ENCODE measurements at places on chromosomes 4 and X.

GRCh38 chr4:60737858-60738257 is 462.3 kb upstream of the ADGRL3 start:
- DNase-seq, result no peak

- no peak for DNase-seq
Observed at GRCh38 chr4:338759-339097, 1.1 kb downstream of the ZNF141 start.

GRCh38 chr4:176309046-176309445 is 10.7 kb upstream of the SPCS3 start:
- no peak for DNase-seq

- DNase-seq, result no peak
Observed at GRCh38 chrX:31178064-31178768, 106.4 kb upstream of the FTHL17 start.

GRCh38 chrX:44874420-44875184 is 1.6 kb downstream of the KDM6A start:
- DNase-seq, result no peak

DNA sequence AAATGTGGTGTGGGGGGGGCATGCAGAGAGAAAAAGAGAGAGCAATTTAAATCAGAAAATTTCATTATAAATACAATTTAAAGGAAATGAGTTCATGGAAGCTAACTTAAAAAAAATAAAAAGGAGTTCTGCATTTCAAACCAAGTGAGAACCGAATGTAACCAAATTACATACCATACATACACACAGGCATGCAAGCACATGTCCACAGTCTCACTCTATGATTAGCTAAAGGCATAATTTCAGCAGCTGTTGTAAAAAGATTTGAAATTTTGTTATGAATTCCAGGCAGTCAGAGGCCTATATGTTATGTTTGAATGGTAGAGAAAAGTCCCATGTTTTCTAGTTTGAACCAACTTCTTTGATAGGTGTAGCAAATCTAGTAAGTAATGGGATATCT is 611.6 kb upstream of the ADGRL3 start:
- DNase-seq, result no peak

GRCh38 chr4:143302536-143302935 is 34.1 kb upstream of the GAB1 start:
- no peak for DNase-seq

- no peak for DNase-seq
Observed at GRCh38 chr4:77052352-77052751, 23.4 kb downstream of the CCNI start.

DNA sequence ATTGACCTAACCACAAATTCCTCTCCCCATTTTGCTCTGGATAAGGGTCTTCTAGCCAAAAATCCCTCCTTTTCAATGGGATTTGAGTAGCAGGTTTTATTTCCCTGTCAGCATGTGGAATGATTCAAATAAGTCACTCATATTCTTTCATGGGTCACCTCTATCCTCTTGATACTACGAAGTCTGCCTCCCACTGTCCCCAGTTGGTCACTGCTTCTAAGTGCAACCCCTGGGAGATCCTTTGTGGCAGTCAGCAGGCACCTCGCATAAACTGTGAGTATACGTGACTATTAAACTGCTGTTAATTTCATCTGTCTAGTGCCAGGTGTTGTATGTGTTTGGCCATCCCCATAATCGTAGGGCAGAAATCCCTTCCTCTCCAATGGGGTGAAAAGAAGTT is 1667.9 kb upstream of the PCDH7 start:
- DNase-seq, result no peak

GRCh38 chrX:72142794-72143608 is 11.3 kb upstream of the RTL5 start:
- DNase-seq, result no peak

DNA sequence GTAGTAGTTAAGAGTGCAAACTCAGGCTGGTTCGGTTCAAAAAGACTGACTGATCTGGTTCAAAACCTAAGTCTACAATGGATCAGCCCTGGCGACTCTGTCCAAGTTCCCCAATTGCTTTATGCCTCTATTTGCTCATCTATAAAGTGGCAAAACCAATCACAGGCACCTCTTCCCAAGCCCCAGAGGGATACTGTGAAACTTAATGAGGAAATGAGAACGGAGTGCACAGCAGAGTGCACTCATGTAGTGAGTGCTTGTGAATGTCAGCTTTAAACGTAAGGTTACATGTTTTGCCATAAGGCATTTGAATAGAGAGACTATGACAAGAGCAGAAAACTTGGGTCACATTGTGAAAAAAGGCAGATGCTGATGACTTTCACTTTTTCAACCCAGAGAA is 199.7 kb upstream of the KLF3 start:
- no peak for DNase-seq

DNA sequence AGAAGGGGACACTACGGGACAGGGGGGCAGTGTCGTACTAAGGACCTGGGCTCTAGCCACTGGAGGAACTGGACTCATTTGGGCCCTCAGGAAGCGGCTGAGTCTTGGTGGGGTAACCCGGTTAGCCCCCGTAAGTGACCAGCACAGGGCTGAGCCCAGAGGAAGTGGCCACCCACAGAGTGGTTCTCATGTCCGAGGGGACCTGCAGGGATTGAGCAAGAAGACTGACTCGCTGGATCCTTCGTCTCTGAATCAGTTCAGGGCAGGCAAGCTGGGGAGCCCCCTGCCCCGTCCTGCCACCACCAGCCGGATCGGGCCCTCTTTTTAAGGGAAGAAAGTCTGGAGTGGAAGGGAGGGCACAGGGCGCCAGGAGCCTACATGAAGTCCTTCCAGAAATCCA is 719 bp upstream of the BGN start:
- no peak for DNase-seq

DNA sequence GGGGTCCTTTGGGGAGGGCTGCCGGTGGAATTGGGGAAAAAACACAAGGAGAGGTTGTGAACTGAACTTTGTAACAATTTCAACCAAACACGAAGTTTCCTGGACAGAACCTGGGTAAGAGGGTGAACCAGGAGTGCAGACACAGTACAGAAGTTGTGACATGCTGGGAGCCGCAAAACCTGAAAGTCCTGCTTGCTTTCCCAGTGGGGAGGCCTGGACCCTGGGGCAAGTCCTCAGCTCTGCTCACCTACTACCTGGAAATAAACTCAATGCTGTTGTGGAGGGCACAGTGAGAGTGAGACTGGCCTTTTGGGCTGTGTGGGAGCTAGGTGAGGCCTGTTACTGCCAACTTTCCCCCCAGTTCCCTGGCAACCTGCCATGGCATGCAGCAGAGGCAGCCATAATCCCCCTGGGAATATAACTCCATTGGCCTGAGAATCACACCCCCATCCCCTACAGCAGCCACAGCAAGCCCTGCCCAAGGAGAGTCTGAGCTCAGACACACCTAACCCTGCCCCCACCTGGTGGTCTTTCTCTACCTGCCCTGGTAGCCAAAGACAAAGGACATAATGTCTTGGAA is 162.8 kb downstream of the THOC2 start:
- no peak for DNase-seq

- no peak for DNase-seq
Observed at GRCh38 chr4:184387351-184387750, 87.0 kb downstream of the IRF2 start.

GRCh38 chr4:1055721-1056590 is 44.5 kb downstream of the FGFRL1 start:
- no peak for DNase-seq

DNA sequence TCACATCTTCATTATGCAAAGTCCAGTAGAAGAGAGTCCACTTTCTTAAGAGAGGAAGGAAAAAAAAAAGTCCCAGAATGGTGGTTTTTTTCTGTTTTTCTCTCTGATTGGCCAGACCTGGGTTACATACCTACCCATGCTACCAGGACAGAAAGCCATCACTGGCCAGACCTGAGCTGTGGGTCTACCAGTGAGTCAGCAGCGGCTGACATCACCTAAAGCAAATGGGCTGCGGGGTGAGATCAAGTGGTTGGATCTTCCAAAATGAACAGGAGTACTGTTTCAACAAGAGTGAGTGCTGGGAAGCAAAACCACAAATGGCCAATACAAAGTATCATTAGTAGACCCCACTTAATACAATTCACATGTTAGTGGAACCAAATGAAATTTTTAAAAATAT is 1.6 kb upstream of the NDST3 start:
- DNase-seq, result no peak

- no peak for DNase-seq
Observed at GRCh38 chr4:16717266-16717970, 181.0 kb downstream of the LDB2 start.

GRCh38 chr4:139816856-139817255 is 151.2 kb downstream of the MGST2 start:
- no peak for DNase-seq

DNA sequence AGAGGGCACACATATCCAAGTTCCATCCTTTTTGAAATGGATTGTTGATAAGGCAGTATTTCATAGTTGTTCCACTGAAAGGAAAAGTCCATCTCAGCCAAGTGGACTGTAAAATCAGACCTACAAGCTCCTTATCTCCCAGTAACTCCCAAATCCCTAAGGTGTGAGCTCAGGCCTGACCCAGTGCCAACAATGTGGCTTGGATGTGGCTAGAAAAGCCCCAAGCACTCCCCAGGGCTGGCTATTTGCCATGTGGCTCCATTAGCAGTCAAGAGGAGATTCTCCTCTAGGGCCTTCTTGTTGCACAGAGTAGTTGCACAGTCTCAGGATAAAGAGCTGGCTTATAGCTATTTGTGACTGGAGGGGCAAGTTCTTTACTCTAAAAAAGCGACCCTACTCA is 25.0 kb upstream of the DGKK start:
- DNase-seq, result no peak

DNA sequence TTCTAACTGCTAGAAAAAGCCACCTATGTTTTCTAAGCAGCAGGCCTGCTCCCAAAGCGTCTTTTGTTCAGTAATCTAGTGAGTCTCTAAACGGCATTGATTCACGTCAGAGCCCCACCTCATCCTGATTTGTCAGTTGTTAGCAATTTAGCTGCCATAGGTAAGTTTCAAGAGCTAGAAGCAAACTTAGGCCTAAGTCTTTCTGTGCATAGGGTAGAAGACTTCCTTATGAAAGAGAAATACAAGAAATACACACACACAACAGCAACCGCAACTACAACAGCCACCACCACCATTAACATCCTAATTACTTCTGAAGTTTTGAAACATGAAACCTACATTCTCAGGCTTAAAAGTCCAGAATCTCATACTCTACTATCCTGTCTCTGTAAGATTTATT is 531.1 kb upstream of the SPANXN1 start:
- no peak for DNase-seq

DNA sequence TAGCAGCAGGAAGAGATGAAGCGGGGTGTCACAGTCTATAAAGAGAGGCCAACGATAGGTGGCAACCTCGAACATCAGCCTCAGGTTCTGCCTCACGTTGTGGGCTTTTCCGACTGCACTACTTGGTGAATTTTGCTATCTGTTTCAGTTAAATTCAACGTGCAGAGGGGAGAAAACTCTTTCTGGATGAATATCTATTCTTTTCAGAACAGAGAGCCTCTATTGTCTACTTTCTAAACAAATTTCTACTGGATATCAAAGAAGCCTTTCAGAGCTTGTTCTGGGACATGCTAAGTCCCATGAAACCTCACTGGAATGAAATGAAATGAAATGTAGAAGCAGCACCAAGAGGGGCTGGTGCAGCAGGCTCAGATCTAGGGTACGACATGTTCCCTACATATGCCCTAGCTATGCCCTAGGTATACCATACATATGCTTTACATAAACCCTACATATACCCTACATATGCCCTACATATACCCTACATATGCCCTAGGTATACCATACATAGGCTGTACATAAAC is 116.5 kb upstream of the TRIM2 start:
- DNase-seq, result no peak

GRCh38 chr4:121185960-121186359 is 21.8 kb upstream of the TNIP3 start:
- no peak for DNase-seq

GRCh38 chrX:31608638-31609037 is 536.8 kb upstream of the FTHL17 start:
- DNase-seq, result no peak

- DNase-seq, result no peak
Observed at GRCh38 chr4:169272265-169272886, 1.6 kb upstream of the SH3RF1 start.

DNA sequence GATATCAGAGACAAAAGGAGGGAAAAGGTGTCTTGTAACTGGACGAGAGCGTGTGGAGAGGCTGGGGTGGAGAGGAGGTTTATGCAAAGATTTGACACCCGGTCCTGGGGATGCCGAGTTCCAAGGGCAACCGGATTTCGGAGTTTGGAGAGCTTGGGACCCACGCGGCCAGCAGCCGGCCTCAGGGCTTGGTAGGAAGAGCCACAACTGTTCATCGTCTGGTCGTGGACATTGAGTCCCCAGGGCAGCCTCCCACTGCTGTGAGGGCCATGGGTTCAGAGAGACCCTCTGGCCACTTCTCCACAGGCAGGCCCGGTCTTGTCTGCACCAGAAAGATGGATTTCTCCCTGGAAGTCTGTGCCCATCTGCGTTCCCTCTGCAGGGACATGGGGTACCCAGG is 46.8 kb downstream of the SHOX start:
- DNase-seq, result no peak

- DNase-seq, result no peak
Observed at GRCh38 chr4:36029951-36030350, 214.4 kb downstream of the ARAP2 start.

DNA sequence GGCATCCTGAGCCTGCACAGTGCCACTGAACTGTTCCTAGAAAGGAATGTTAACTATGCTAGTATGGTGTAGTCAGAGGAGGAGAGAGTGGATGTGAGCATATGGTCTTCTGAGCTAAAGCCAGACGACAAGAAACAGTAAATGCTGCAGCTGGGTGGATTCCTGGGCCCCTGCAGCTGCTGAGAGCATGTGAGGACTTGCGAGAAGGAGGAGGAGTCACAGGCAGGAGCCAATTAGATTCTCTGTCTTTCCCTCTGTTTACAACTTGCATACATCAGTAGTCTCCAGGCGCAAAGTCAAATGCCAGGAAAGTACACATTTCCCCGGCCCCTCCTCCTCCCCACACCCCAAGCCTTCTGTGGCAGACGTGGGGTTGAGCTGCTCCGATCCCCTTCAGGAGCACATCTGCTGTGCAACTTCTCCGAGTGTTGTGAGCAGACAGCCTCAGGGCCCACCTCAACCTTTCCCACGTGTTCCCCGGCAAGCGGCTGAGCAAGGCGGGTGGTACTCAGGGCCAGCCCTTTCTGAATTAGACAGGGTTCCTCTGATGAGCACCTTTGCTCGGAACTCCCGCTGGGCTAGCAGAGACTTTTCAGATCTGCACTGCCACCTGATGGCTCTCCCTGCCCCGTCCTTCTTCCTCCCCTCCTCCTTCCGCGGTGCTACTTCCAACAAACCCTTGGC is 108.7 kb upstream of the ATP6AP2 start:
- no peak for DNase-seq

DNA sequence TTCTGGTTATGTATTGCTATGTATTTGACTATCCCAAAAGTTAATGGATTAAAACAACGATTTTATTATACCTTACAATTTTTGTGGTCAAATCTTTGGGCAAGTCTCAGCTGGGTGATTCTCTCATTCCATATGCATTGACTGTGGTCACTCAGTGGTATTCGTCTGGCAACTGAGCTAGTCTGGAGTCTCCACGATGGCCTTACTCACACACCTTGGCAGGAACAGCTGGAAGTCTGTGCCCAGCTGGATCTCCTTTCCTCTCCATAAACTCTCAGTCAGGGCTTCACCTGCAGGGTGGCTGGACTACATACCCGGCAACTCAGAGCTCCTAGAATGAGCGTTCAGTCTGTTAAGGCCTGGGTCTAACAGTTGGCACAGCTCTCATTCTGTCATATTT is 141.1 kb upstream of the WDFY3 start:
- DNase-seq, result no peak

- DNase-seq, result no peak
Observed at GRCh38 chrX:91257388-91257787, 177.3 kb upstream of the PABPC5 start.

Data from SIG-M5 (cell line).